Stimulated activated CD8-positive, alpha-beta memory T cell treated with anti-CD3 and anti-CD28 coated beads, Interleukin-2, amount 100 ng/mL, for 1 hour (primary cell): ENCODE measurements at places on chromosomes 1 and 21.

DNA sequence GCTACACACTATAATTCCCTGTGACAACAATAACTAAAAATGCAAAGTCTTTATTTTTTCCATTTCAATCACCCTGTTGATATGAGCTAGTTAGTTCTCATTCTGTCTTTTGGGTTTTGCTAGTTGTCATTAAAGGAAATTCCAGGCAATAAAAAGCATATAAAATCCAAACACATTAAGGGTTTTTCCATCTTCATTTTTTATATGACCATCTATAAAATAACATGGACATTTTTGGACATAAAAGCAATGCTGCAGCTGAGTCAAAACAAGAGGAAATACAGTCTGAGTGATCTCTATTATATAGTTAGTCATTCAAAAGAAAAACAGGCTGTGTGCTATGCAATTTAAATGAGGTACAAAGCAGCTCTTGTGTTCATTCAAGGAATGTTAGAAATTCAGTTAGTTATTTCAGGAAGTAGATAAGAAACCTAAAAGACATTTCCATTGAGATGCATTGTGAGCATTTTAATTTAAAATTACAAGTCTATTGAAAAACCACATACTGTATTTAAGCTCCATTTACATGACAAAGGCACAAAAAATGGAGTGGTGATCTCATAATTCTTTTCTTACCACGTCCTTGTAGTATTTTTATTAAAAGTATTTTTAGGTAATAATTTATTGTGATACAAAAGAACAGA lies 67.3 kb upstream of the BCL10 start:
- DNase-seq = no peak

GRCh38 chr1:228488125-228488817 lies 1.1 kb downstream of the RNF187 start:
- DNase-seq = no peak

GRCh38 chr1:56256153-56257000 lies 323.0 kb downstream of the PLPP3 start:
- no peak for DNase-seq

GRCh38 chr1:2528966-2529783 lies 888 bp downstream of the HES5 start:
- peak; percentile 22 for DNase-seq

DNA sequence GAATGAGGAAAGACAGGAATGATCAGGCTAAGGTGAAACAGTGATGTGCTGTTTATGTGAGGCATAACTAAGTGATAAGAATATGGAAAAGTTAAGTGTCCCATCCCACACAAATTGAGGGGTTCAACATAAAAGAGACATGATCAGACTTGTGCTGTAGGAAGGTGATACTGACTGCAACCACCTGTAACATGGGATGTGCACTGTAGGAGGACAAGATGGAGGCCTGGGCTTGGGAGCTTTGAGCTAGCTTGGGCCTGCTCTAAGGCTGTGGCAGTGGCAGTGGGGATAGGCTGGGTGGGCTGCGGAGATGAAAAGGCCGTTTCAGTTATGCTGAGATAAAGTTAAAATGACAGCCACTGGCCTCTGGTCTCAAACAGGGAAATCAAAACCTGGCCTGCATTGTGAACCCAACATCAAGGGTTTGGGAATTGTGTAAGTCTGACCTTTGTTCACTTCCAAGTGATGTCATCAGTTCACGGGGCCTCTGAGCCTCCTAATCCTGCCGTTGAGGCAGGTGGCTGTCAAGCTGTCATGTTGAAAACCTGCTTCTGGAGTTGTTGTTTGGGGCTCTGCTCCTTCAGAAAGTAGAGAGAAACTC lies 61.2 kb upstream of the TENT5C start:
- no peak for DNase-seq

DNA sequence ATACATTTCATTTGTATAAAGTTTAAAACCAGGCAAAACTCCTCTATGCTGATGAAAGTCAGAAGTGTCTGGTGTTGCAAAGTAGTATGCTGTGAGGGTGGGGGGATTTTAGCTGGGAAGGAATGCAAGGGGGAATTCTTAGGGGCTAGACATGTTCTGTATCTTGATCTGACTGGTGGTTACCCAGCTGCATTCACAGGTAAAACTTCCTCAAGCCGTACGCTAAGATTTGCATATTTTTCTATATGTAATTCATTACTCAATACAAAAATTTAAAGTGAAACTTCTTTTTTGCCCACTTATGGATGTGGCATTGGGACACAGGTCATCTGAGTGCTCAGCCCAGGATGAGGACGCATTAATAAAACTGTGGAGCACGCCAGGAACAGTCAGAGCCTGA lies 323.3 kb downstream of the PAPPA2 start:
- no peak for DNase-seq
